SW480 (cell line): ENCODE measurements at places on chromosomes 6 and 20.

DNA sequence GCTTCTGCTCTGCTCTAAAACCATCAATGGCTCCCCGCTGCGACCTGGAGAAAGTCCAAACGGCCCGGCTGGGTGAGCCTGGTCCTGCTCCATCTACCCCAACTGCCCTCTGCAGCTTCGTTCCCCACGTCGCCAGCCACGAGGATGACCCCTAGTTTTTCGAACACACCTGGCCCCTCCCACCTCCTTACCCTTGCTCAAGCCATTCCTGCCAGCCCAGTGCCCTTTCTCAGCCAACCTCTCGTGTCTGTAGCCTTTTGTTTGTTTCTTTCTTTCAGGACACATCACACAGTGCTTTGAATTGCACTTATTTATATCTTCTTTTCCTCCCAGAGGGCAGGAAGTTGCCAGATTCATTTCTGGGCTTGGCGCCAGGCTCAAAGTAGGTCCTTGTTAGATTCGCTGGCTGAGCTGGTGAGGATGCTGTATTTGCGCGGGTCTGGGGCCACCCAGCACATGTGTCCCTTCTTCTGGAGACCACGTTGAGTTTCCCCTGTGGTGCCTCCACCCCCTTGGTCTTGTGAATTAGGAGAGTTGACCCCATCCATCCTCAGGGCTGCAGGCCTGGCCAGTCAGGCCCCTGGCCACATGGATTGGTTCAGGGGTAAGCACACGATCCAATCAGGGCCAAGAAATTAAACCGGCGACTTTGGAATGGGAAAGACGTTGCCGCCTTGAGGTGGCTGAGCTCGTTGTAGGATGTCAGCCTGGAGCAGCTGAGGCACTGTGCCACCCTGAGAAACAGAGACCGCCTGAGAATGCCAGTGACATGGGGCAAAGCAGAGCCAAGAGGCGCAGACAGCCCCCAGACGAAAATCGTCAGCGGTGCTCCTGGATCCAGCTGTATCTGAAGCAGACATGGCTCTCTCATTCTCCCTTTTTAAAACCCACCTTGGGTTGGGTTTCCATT, 156.0 kb downstream of the CEBPB start:
- DNase-seq: no peak

- DNase-seq: no peak
Observed at GRCh38 chr20:33656783-33657703, 5.1 kb upstream of the C20orf144 start.

- no peak for DNase-seq
Observed at GRCh38 chr20:63121749-63122405, 94.1 kb downstream of the YTHDF1 start.

DNA sequence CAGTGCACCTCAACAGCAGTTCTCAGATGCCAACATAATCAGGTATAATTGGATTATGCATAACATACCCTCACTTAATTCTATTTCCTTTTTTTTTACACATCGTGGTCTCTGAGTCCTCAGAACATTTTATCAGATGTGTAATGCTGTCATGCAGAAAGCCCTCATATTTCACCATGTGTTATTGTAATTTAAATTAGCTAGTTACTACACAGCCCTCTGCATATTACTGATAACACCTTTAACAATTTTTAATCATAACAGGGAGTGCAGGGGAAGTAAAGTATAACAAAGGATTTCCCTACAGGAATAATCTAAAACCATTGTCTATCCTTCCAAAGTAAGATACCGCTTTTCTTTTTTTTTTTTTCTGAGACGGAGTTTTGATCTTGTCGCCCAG, 91.9 kb upstream of the CCDC28A start:
- no peak for DNase-seq

GRCh38 chr20:46023999-46024398, 5.0 kb upstream of the SLC12A5 start:
- DNase-seq: peak; percentile 74

GRCh38 chr6:39365281-39366074, 43.0 kb upstream of the KCNK16 start:
- no peak for DNase-seq

- peak; percentile 38 for DNase-seq
Observed at GRCh38 chr20:44291754-44292153, 19.2 kb downstream of the FITM2 start.

- peak; percentile 67 for DNase-seq
Observed at GRCh38 chr20:3115190-3116107, 30.9 kb upstream of the AVP start.

GRCh38 chr6:125858427-125859320, 67.9 kb downstream of the NCOA7 start:
- DNase-seq: peak; percentile 23

DNA sequence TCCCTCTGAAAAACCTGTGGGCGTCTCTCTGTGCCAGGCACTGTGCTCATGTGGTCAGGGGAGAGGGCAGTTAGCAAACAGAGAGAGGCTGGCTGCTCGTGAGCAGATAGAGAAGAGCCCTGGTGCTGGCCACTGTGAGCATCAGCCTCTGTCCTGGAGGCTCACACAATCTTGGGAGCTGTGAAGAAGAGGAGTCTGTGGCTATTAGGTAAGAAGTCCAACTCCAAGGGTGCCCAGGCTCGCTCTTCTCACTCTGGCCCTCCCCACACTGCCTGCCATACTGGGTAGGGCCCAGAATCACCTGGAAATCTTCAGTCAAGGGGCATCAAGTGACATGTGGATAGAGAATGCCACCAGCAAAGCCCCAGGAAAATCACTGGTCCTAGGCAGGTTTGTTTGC, 14.1 kb downstream of the SCML4 start:
- DNase-seq: no peak

DNA sequence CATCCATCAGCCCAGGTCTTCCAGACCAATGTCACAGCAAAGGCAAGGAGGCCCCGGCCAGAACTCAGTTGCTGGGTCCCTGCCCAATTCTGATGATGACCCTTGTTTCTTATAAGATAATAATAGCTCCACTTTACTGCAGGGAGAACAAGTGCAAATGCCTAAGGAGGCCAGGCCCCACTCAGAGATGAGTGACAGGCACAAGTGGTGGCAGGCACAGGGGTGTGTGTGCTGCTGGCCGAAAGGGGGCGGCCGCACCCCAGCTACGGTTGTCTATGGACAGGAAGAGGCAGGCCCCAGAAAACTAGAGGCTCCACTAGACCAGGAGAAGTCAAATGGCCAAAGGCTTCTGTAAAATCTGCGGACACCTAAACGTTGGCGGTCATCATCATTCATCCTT, 28.6 kb downstream of the GNAS-AS1 start:
- DNase-seq: no peak

DNA sequence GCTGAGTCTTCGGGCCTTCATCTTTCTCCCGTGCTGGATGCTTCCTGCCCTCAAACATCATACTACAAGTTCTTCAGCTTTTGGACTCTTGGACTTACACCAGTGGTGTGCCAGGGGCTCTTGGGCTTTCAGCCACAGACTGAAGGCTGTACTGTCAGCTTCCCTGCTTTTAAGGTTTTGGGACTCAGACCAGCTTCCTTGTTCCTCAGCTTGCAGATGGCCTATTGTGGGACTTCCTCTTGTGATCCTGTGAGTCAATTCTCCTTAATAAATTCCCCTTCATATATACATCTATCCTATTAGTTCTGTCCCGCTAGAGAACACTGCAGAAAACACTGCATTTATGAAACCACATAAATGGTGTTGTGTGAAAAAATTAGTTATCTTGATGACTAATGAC, 13.9 kb upstream of the BCLAF1 start:
- DNase-seq: no peak

DNA sequence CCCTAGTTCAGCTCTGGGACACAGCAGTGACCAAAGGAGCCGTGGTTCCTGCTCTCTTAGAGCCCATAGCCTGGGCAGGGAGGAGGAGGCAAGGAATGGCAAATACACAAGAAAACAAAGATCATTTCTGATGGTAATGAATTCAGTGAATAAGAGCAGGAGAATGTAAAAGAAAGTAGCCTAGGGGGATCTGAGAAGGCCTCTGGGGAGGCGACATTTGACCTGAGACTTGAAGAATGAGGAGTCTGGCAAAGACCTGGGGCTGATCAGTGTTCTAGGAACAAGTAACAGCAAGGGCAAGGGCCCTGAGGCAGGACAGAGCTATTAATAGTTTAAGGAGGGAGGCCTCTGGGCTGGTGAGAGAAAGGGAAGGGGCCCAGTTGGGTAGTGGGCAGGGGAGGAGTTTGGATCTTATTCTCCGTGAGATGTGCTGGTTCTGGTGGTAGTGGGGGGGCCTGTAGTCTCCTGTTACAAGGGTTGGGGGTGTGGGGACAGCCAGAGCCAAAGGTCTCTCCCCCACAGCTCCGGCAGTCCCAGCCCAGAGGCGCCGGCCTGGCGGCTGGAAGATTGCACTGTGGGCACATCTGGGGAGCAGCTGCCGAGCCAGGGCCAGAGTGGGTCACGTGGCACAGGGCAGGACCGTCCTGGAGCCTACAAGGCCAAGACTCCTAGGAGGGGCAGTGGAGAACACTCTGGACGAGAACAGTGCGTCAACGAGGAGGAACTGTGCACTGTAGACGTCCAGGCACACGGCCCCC, 9.3 kb upstream of the ID1 start:
- DNase-seq: no peak

DNA sequence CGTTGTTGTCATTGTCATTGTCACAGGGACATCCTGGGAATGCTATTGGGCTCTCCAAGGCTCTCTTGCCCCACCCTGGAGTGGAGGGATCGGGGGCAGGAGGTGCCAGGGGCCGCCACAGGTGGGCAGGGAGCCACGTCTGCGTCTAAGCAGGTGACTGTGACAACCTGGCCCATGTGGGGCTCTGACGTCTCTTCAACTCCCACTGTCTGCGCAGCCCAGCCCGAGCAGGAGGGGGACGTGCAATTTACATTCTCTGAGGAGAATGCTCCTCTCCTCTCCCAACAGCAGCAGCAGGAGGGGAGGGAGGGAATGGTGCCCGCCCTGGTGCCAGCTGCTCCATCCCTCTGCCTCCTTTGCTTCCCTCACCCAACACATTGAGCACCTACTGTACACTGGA, 50.1 kb downstream of the GRM4 start:
- no peak for DNase-seq

DNA sequence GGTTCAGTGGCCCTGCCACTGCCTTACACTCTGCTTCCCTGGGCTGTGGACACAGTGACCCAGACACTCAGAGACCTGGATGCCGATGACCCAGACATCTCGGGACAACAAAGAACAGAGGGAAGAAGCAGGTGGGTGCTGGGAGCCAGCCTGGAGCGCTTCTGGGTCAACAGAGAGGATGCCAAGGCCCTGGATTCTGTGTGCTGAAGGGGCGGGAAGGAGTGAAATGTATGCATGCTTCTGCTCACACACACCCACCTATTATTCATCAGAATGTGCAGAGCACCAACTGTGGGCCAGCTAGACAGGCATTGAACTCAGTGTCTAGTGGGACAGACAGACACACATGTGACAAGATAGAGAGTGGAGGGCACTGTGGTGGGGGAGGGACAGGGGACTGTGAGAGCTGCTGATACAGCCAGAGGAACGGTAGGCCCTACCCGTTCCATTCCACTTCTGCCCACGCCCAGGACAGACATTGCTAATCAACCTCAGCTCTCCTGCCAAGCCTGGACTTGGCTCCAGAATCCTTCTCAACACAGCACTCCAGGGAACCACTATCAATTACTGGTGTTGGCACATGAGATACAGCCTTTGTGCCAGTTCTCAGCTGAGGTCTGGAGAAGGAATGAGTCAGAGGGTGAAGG, 20.2 kb downstream of the KCNK15 start:
- peak; percentile 34 for DNase-seq

DNA sequence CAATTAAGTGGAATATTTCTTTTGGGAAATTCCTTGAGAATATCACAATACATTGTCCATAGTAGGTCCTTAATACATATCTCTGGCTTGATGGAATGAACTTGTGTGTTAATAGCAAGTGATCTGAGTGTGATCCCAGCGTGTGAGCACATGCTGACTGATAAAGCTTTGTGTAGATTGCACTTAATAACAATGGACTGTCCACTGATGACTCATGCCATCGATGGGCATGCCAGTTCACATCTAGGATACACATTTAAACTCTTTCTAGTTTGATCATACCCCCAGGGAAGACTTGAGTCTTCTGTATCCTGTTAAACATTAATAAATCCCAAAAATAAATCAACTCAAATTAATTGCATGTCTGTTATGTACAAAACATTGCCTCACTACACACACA, 454.3 kb upstream of the SPTLC3 start:
- DNase-seq: peak; percentile 32

DNA sequence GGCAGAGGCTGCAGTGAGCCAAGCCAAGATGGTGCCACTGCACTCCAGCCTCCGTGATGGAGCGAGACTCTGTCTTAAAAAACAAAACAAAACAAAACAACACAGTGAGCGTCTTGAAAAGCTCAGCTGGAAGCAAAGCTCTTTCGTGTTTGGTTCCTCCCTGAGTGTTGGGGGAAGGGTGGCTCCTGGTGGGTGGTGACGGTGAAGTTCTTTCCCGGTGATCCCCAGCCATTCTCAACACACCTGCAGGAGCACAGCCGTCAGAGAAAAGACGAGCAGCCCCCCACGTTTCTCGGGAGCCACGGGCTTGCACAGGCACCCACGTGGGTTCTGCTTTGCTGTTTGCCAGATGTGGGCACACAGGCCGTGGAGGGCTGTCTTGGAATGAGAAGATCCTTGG, 3.2 kb downstream of the BHLHE23 start:
- DNase-seq: no peak

- no peak for DNase-seq
Observed at GRCh38 chr6:24464253-24465038, 24.9 kb downstream of the GPLD1 start.

DNA sequence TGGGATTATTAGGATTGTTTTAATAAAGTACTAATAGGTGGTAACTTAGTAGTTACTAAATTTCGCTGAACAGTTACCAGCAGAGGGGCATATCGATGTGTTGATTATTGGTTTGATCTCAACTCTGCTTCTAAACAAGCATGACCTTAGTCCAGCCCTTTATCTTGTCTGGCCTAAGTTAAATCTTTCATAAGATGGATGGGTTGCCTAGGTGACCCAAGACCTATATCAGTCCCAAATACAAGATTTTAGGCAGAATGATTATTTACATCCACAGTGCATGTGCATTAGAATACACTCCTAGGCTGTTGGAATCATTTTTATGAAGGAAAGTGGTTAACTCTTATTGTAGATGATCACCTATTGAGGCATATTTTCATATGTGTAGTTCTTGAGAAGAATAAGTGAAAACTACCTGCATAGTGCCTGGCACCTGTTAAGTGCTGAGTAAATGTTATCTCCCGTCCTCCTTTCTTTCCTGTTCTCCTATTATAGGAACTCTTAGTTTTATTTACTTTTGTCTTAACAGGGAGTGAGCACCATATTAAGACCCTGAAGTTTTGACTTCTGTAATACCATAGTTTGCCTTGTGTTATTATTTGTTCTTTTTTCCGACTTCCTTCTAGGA, 1.1 kb downstream of the HSF2 start:
- DNase-seq: no peak

DNA sequence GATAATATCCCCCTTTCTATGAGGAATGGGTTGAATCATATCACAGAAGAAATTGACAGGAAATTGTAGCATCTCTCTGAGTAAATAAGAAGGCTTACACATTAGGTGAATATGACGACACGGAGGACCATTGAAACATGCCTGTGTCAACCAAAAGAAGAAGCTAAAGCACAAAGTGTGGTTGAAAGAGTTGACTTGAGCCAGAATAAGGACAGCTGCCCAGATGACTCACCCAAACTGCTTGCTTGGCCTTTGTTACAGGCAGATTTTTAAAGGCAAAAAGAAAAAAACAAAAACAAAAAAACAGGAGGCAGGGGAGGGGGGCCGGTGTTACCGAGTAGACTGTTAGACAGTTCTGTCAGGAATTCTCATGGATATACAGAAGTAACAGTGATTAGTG, 129.8 kb upstream of the EDN1 start:
- no peak for DNase-seq
